ENCODE measurements at places on chromosomes 12 and 14.

GRCh38 chr12:2372178-2372577, 319.4 kb downstream of the CACNA1C start:
- no peak for DNase-seq

- DNase-seq, result no peak
Measured at GRCh38 chr12:52364901-52365489, 2.3 kb downstream of the KRT85 start.

GRCh38 chr14:68762953-68763764, 29.7 kb downstream of the ZFP36L1 start:
- DNase-seq, result no peak

GRCh38 chr12:131187602-131188001, 233.9 kb downstream of the ADGRD1 start:
- no peak for DNase-seq

GRCh38 chr12:88947486-88948043, 367.3 kb upstream of the KITLG start:
- no peak for DNase-seq

DNA sequence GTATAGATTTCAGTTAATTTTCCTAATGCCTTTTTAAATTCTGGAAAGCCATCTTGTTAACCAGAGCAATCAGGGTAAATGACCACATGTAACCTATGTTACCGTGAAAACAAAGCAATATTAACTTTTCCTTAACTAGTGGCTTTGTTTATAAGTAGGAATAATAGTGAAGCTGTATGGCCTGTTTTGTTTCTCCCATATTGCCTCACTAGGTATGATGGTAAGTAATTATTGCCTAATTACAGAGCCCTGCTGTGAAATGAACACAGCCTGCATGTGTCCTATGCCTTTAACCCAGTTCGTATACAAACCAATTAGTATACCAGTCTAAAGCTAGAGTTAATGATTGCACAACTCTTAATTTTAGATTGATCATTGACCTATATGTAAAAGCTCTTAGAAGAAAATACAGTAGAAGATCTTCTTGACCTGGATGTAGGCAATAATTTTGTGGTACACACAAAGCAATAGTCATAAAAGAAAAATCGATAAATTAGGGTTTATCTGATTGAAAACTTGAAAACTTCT, 249.9 kb downstream of the CCDC91 start:
- no peak for DNase-seq

DNA sequence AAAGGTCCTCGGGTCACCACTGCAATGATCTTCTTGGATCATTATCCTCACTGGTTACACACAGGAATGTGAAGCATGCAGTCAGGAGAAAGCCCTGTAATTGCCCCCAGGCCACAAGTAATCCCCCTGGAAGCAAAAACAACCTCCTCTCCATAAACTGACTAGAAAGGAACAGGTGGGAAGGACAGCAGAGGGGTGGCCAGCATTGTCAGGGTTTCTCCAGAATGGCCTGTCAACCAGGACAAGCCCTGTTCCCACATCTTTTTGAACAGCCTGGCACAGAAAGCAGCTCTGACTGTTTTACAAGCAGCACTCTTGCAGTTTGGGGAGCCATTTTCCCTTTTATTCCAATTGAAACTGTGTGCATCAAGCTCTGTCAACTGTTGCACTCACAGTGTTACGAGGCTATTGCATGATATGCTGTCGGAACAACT, 36.1 kb downstream of the TMCC3 start:
- DNase-seq, result no peak

GRCh38 chr14:55062517-55063351, 11.3 kb downstream of the MAPK1IP1L start:
- DNase-seq, result no peak

GRCh38 chr14:23464700-23465099, 4.8 kb upstream of the NGDN start:
- DNase-seq, result no peak

- DNase-seq, result no peak
Measured at GRCh38 chr14:100138082-100138787, 21.2 kb downstream of the DEGS2 start.

- DNase-seq, result no peak
Measured at GRCh38 chr14:47235619-47236018, 439.8 kb downstream of the MDGA2 start.

DNA sequence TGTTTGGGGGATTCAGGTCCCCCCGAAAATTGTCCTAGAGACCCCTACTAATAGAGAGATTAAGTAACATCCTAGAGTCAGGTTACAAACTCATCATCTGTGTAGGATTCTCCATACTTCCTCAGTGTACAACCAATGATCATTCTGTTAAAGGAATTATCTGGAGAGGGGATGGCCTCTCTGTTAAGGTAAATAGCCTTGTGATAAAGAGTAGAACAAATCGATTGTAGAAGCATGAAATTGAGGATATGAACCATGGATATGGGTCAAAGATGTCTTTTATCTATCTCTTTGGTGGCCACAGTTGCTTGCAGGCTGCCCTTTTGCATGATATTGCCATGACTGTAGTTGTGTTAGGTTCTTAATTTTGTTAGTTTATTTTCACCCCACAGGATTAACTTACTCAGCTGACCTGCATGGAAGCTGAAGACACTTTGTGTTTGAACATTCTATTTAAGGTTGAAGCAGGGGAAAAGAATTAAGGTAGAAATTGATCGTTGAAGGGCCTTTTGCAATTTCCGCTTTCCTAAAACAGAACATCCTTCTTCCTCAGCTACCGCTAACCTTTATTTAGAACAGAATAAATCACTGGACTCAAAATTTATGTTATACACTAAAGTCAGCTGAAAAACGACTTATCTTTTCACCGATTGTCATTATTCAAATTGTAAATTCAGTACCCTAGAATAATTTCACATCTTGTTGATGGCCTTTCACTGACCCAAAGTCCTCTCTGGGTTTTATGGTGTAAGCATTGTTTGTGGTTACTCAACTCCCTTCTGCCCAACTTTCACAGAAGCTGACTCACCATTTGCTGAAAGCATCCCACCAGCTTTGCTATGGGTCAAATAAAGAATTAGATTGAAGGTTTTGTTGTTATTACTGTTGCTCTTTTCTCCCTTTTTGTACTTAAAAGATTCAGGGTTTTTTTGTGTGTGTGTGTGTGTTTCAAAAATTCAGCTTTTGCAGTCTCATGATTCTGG, 52.3 kb downstream of the IRAK3 start:
- DNase-seq, result peak; percentile 80

- no peak for DNase-seq
Measured at GRCh38 chr12:95838125-95838524, 20.6 kb upstream of the SNRPF start.
